Upper lobe of left lung (tissue), 6 donors: ENCODE measurements at places on chromosomes 1 and 21. TPM values are rescaled to one million over a fixed set of nuclear protein-coding genes. Genes with fewer than 3 reads are reported as not detected.

Gene CDCP2
- not detected for total RNA-seq

Gene SPRR2B
- not detected for total RNA-seq

DNA sequence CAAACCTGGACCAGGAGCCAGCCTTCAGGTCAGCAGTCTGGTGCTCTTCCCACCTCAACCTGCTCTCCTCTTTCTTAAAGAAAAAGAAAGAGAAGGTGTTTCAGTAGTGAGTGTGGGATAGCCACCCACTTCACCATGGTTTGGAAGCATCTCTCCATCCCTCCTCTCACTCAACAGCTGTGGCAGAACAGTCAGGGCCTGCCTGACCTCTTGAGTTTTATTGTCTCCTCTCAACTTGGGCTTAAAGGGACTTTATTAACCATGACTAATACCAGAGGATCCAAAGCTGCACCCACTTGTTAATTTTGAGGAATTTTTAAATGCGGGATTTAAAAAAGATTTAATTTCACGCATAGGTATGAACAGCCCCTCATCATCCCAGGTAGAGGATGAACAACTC lies 570 bp upstream of the VASH2 start:
- H3K27me3 ChIP-seq: no peaks in the 10 kb centered on the region
- H3K27ac ChIP-seq: no peak overlapping the region
- DNase-seq: no peak
- no peaks in the 10 kb centered on the region for H3K36me3 ChIP-seq
- peak overlapping the region; percentile 52 for H3K4me3 ChIP-seq
- H3K4me1 ChIP-seq: peaks cover 12% of the 10 kb centered on the region

Gene TTC34
- total RNA-seq: 4.2 TPM

DNA sequence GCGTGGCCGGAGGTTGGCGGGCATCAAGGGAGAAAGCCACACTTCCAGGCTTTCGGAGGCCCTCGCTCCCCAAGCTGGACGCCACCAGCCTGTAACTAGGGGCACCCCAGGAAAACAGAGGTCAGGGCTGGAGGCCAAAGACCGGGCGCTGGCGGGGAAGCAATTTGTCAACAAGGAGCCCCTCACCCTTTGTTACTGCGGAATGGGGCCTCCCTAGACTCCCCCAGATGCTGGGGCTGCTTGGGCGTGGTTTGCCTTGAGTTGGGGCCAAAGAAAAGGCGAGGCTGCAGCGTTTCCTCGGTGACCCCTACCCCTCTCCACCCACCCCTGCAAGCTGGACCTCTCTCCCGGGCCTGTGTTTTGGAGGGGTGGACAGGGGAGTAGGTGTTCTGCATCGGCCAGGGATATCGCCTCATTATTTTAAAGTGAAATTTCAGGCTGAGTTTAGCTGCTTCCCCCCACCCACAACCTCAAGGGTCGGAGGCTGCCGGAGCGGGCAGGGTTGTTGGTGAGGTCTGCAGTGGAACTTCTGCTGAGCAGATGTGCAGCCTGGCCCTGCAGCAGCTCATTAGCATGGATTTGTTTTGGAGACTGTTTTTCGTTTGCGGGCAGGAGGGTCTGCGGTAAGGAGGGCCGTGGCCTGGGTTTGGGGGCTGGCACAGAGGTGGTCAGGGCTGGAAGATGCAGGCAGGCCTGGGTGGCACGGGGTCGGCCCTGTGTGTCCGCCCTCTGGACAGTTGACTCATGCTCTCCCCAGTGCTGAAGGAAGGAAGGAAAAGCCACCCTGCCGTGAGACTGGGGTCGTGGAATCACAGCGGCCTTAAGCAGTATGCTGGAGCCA lies 1.5 kb downstream of the NBL1 start:
- H3K36me3 ChIP-seq: no peaks in the 10 kb centered on the region
- H3K4me1 ChIP-seq: peaks cover 39% of the 10 kb centered on the region
- H3K4me3 ChIP-seq: peak overlapping the region; percentile 68
- peak overlapping the region; percentile 82 for H3K27ac ChIP-seq
